ENCODE measurements at places on chromosomes 1 and 21.

DNA sequence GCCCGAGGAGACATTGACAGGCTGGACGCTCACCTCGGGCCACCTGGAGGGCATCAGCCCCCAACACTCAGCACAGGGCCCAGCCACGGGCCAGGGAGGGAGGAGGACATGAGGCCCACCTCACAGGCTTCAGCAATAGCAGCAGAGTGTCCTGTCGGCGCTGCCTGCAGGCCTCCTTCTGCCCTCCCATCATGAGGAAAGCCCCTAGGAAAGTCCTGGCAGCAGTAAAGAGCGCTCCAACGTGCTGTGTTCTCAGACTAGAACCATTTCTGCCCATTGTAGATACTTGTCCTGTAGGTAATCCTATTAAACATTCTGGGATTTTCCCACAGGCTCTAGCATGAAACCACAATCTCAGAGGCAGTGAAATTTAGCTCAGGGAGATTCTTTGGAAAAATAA is 62.0 kb upstream of the GALNT2 start:
- H3K27me3 ChIP-seq, result no peaks in the 10 kb centered on the region
- H3K4me1 ChIP-seq, result no peaks in the 10 kb centered on the region
- H3K36me3 ChIP-seq, result no peaks in the 10 kb centered on the region
- H3K4me3 ChIP-seq, result no peak overlapping the region
- no peak for DNase-seq

DNA sequence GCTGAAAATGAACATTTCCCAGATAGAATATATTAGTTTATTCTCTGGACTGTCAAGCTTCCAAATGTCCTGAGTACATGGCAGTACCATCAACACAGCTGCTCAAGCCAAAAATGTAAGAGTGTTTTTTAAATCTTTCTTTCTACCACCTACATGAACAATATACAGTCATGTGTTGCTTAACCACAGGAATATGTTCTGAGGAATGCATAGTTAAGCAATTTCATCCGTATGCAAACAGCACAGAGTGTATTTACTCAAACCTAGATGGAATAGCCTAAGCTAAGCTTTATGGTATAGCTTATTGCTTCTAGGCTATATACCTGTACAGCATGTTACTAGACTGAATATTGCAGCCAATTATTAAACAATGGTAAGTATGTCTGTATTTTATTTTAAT is 561.9 kb upstream of the ADGRL4 start:
- H3K4me3 ChIP-seq, result no peak overlapping the region
- H3K27ac ChIP-seq, result no peak overlapping the region
- no peaks in the 10 kb centered on the region for H3K4me1 ChIP-seq
- no peak for DNase-seq

DNA sequence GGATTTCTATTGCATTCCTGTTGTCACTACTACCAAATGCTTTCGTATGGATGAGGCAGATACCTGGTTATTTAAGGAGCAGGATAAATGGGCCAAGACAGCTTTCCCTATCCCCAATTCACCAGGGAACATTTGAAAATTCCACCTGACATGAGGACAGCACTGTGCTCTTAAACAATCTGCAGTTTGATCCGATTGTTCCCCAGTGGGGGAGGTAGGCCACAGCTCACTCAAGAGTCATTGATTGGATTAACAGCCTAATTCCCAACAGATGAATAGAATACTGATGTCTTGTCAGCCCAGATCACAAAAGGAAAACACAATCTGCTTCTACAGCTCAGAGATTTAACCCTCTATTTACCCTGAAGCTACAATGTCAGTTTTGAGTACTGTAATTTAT is 123.9 kb downstream of the LHX4 start:
- no peak overlapping the region for H3K4me3 ChIP-seq
- H3K4me1 ChIP-seq, result no peaks in the 10 kb centered on the region
- no peaks in the 10 kb centered on the region for H3K36me3 ChIP-seq
- no peak overlapping the region for H3K27ac ChIP-seq
- peak; percentile 90 for DNase-seq

- H3K4me1 ChIP-seq, result no peaks in the 10 kb centered on the region
- H3K27ac ChIP-seq, result no peak overlapping the region
Observed at GRCh38 chr1:15222653-15223303, 24.2 kb upstream of the FHAD1 start.

GRCh38 chr1:36486439-36487335 is 4.0 kb upstream of the CSF3R start:
- H3K4me1 ChIP-seq, result peaks cover 5% of the 10 kb centered on the region
- DNase-seq, result no peak
- H3K27ac ChIP-seq, result no peak overlapping the region
- H3K4me3 ChIP-seq, result no peak overlapping the region
- no peaks in the 10 kb centered on the region for H3K27me3 ChIP-seq

DNA sequence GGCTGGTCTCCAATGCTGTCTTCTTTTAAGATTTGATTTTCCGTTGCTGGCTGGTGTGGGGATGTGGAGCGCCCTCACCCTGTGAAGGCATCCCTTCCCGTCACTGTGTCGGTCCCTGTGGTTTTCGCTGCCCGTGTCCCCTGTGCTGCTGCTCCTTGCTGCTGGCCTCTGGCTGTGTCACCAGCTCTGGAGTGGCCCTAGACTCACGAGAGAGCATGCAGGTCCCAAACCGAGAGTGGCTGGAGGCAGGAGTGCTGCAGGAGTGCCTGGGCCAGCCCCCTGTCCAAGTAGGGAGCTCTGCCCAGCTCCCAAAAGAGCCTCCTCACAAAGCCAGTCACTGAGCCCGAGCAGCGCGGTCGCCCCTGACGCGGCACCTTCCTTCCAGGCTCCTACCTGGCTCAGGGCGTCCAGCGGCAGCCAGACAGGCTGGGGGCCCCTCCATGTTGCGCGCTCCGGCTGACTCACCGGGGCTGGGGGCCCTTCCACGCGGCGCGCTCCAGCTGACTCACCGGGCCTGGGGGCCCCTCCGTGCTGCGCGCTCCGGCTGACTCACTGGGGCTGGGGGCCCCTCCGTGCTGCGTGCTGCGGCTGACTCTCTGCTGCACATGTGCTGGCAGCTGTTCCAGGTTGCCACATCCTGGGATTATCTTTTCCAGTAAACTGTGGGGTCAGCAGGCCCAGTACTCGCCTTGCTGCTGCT is 106.7 kb upstream of the COL6A1 start:
- no peaks in the 10 kb centered on the region for H3K36me3 ChIP-seq
- H3K4me3 ChIP-seq, result no peak overlapping the region
- no peak overlapping the region for H3K27ac ChIP-seq

DNA sequence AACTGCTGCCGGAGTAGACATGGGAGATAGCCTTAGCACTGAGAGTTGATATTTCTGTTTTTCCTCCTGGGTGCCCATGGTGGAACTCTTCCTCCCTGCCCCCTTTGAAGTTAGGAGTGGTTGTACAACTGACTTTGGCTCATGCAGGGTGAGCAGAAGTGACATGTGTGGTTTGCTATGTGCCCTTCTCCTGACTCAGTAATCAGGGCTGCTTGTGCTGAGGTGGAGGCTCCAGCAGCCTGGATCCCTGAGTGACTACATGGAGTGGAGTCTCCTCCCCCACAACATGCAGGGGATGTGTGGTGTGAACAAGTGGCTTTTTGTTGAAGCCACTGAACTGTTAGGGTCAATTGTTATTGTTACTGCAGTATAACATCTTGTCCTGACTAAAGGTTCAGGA is 261.6 kb downstream of the CAMTA1 start:
- no peak for DNase-seq
- no peak overlapping the region for H3K4me3 ChIP-seq
- no peaks in the 10 kb centered on the region for H3K4me1 ChIP-seq
- H3K36me3 ChIP-seq, result no peaks in the 10 kb centered on the region

- H3K4me3 ChIP-seq, result no peak overlapping the region
- peaks cover 7% of the 10 kb centered on the region for H3K36me3 ChIP-seq
- peak overlapping the region; percentile 76 for H3K27ac ChIP-seq
- peak; percentile 96 for DNase-seq
- H3K27me3 ChIP-seq, result no peaks in the 10 kb centered on the region
Observed at GRCh38 chr1:156668801-156669637, 8.2 kb downstream of the NES start.

GRCh38 chr1:150409504-150410362 is 45.8 kb downstream of the RPRD2 start:
- no peaks in the 10 kb centered on the region for H3K4me1 ChIP-seq
- DNase-seq, result no peak
- no peaks in the 10 kb centered on the region for H3K27me3 ChIP-seq

DNA sequence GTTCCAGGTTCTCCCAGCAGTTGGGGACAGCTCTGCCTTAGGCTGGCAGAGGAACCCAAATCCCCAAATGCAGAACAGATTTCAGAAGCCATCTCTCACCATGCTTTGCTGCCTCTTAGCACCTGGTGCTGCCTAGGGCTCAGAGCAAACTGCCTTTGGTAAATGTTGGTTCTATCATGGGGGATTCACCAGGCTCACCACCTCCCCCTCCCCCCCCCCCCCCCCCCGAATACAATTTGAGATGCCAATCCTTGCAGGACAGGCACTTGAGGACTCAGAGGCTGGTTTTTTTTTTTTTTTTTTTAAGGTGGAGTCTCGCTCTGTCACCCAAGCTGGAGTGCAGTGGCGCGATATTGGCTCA is 447 bp upstream of the PAQR6 start:
- DNase-seq, result no peak
- H3K4me1 ChIP-seq, result no peaks in the 10 kb centered on the region
- H3K27me3 ChIP-seq, result no peaks in the 10 kb centered on the region
- H3K36me3 ChIP-seq, result peaks cover 15% of the 10 kb centered on the region
- H3K27ac ChIP-seq, result no peak overlapping the region

DNA sequence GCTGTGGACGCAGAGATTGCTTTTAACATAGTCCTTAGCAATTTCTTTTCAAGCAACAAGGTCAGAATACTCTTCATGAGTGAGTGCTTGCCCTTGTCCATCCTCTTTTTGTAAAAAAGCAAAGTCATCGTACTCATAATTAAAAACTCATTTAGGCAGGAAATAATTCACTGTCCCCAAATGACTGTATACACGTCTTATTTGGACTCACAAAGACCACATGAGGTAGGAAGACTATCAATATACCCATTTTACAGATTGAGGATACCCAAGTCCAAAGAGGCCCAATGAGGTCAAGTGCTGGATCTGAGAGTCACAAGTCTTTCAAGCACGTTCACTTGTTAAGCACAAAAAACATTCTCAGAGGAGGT is 13.2 kb downstream of the ITPKB start:
- H3K27ac ChIP-seq, result no peak overlapping the region
- no peaks in the 10 kb centered on the region for H3K27me3 ChIP-seq
- no peak overlapping the region for H3K4me3 ChIP-seq
- no peaks in the 10 kb centered on the region for H3K36me3 ChIP-seq
- DNase-seq, result no peak
- peaks cover 21% of the 10 kb centered on the region for H3K4me1 ChIP-seq

- peaks cover 1% of the 10 kb centered on the region for H3K36me3 ChIP-seq
- no peaks in the 10 kb centered on the region for H3K4me1 ChIP-seq
- H3K27me3 ChIP-seq, result no peaks in the 10 kb centered on the region
- no peak overlapping the region for H3K4me3 ChIP-seq
- no peak overlapping the region for H3K27ac ChIP-seq
Observed at GRCh38 chr1:116941670-116942069, 32.0 kb downstream of the PTGFRN start.

DNA sequence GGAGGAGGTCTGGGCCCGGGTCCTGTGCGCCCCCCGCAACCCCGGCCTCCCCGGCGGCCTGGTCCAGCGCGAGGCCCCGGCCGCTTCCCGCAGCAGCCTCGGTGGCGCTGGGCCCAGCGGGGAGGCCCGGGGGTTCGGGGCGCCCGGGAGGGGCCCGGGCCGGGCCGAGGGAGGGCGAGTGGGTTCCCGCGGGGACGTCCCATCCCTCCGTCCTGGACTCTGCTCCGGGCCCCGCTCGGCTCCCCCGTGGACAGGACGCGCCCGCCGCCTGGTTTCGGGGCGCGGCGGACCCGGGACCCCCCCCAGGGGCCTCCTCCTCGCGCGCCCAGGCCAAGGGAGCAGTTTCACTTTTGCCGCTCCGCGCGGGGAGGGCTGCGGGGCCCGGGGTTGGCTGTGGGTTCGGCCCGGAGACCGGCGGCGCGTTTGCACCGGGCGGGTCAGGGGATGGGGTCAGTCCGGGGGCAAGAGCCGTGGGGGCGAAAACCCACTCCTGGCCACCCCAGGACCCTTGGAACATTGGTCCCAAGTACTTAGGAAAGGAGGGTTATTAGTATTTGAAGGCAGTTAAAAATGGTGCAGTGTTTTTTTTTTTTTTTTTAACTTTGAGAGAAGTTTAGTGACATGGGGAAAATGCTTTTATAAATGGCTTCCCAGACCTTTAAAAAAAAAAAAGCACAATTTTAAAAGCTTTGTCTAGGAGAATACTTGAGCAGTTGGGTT is 677 bp downstream of the AGPAT3 start:
- DNase-seq, result no peak
- H3K27me3 ChIP-seq, result no peaks in the 10 kb centered on the region
- no peaks in the 10 kb centered on the region for H3K36me3 ChIP-seq

DNA sequence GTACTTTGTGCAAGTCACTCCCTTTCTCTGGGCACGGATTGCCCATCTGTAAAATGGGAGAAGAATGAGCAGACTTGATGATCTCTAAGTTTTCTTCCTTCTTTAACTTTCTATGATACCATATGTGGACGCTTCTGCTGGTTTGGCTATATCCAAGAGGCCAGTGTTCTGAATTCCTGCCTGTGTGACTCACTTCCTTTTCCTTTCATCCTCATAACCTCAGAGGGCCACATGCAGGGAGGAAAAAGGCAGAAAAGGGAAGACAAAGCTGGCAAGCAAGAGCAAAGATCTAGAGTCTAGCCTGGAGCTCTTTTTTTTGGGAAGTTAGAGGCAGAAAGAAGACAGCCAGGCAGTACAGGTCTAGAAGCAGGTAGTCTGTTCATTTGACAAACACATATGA is 151.2 kb downstream of the OMA1 start:
- no peaks in the 10 kb centered on the region for H3K4me1 ChIP-seq
- no peaks in the 10 kb centered on the region for H3K36me3 ChIP-seq
- peak overlapping the region; percentile 15 for H3K27ac ChIP-seq
- H3K27me3 ChIP-seq, result no peaks in the 10 kb centered on the region

DNA sequence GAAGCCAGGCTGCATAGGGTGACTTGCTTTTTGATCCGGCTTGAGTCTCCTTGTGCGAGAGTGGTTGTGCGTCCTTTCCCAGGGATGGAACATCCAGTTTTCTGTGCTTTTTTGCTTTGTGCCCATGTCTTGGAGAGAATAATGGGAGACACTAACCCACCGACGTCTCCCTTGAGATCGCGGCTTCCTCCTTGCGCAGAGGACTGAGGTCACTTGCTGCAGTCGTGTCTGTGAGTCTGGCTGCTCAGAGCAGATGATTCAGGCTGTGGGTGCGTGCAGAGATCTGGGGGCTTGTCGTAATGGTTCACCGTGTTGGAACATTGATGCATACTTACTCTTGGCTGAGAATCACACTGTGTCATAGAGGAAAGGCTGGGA is 164.5 kb upstream of the CACNA1E start:
- H3K27ac ChIP-seq, result no peak overlapping the region
- peaks cover 40% of the 10 kb centered on the region for H3K27me3 ChIP-seq
- H3K4me3 ChIP-seq, result no peak overlapping the region

DNA sequence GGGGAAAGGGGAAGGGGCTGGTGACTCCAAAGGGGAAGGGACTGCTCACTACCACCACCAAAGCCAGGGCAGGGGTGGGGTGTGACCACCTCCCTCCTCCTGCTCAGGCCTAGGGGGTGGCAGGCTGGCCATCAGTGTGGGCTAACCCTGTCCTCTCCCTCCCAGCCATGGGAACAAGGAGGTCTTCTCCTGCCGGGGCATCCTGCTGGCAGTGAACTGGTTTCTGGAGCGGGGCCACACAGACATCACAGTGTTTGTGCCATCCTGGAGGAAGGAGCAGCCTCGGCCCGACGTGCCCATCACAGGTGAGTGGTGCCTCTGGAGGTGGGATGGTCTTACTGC is 5.7 kb downstream of the ZC3H12A start:
- H3K4me1 ChIP-seq, result peaks cover 13% of the 10 kb centered on the region
- DNase-seq, result no peak
- H3K27ac ChIP-seq, result no peak overlapping the region
- peaks cover 13% of the 10 kb centered on the region for H3K36me3 ChIP-seq
- H3K27me3 ChIP-seq, result no peaks in the 10 kb centered on the region
- no peak overlapping the region for H3K4me3 ChIP-seq
